ENCODE measurements at places on chromosomes 2 and 18.

DNA sequence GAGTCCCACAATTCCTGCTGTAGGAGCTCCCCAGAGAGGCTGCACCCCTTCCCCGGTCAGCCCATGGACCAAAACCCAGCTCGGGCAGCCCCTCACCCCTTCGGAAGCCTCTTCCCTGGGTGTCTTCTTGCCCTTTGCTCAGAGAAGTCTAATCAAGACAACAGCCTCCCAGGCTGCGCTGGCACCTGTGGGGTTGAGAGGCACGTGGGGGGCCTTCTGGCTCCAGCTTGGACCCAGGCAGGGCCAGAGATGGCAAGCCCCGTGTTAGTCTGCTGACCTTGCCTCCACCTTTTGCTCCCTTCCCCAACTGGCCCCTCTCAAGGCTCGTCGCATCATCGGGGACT, 10.4 kb downstream of the SLC4A3 start:
- DNase-seq = no peak

DNA sequence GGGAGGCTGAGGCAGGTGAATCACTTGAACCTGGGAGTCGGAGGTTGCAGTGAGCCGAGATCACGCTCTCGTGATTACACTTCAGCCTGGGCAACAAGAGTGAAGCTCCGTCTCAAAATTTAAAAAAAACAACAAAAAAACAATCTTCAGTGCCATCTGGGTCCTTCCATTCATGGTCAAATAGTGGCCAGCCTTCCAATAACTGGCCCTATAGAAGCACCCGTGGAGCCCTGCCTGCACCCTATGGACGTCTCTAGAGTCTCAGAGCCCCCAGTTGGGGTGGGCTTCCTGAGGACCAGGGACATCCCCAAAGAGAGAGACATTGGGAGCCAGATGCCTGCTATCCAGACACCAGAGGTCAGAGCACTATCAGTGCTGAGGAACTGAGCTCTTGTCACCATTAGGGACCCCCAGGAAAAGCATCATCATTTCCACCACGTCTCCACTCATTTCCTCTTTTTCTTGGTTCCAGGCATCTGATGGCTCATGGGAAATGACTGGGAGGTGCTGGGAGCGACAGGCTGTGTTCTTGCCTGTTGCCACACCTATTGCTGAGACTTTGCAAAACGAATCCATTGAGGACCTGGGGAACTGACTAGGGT, 9.4 kb downstream of the NEU2 start:
- no peak for DNase-seq

GRCh38 chr2:213766465-213766901, 482.2 kb downstream of the SPAG16 start:
- DNase-seq = no peak

DNA sequence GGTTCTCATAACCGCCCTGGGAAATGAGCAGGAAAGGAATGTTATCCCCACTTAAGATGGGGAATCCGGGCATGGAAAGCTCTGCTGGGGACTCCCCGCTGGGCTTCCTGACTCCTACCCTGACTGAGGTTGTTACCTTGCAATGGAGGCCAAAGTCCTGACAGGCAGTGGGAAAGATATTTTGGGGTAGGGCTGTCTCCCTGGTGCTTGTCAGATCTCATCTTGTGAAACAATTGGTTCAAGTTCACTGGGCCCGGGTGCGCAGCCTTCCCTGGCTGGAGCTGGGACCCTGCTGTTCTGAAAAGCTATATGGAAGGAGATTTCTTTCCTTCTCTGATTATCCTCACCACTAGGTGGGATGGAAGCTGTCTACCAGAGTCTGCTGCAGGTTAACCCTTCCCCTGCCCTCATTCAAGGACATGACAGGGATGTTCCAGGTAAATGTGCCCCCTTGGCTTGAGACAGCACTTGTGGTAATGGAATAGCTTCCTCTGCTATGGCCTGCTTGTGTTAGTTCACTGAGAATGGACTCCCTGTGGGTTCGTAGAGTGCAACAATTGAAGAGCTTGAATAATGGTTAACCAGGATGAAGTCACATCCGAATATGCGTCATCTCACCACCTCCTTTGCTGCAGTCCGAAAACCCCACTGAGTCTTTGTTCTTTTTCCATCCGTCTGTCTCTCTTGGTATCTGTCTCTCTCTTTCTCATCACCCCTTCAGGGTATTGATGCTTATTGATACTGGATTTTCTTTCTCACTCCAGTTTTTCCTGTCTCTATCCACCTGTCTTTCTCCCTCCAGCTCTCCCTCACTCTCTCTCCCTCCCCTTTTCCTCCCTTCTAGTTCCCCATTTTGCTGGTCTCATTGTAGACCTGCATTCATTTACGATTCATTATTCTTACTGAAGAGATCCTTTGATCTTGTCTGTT, 67.8 kb upstream of the EPAS1 start:
- DNase-seq = no peak

DNA sequence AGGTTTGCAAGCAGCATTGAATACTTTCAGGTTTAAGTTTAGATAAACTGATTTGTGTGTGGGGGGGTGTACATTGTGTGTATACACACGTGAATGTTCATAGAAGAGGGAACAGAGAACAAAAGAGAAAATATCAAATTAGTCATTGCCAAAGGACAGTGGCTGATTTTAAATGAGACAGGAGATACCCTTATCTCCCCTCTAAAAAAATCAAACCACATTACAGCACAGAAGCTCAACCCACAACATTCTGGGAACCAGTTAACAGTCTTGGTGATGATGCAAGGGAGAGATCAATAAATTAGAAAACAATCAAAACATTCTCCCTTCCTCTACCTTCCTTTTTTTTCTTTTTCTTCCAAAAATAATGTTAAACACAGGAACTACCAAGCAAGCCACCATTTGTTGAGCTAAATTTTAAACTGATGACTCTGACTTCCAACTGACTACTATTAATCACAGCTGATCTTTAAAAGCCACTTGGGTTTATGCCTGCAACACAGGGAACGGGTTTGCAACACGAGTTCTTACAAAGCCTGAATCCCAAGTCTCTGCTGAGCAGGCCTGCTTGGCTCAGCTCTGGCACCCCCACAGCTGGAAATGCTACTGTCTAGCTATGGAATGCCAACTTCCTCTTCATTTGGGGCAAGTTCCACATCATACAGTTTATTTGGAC, 119.2 kb upstream of the ACVR1C start:
- DNase-seq = no peak

DNA sequence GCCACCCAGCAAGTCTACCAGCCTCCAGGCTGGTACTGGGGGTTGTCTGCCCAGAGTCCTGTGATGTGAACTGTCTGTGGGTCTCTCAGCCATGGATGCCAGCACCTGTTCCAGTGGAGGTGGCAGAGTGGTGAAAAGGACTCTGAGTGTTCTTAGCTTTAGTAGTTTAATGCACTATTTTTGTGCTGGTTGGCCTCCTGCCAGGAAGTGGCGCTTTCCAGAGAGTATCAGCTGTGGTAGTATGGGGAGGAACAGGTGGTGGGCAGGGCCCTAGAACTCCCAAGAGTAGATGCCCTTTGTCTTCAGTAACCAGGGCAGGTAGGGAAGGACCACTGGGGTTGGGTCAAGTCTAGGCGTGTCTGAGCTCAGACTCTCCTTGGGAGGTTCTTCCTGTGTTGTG, 356.7 kb downstream of the STK39 start:
- DNase-seq = no peak

GRCh38 chr2:83595121-83595690, 863.9 kb downstream of the SUCLG1 start:
- no peak for DNase-seq
